ENCODE measurements at places on chromosomes 12 and 14.

- DNase-seq = no peak
Measured at GRCh38 chr14:103094406-103095209, at the start of gene EXOC3L4. Gene EXOC3L4 (plus strand): TSS chr14:103094725. CDS start chr14:103100220, 5,495 bp downstream.

- peak; percentile 3 for DNase-seq
Measured at GRCh38 chr12:42091769-42092168, 52.9 kb downstream of the GXYLT1 start.

GRCh38 chr12:103503546-103504480 is 8.0 kb upstream of the C12orf42 start:
- peak; percentile 36 for DNase-seq

DNA sequence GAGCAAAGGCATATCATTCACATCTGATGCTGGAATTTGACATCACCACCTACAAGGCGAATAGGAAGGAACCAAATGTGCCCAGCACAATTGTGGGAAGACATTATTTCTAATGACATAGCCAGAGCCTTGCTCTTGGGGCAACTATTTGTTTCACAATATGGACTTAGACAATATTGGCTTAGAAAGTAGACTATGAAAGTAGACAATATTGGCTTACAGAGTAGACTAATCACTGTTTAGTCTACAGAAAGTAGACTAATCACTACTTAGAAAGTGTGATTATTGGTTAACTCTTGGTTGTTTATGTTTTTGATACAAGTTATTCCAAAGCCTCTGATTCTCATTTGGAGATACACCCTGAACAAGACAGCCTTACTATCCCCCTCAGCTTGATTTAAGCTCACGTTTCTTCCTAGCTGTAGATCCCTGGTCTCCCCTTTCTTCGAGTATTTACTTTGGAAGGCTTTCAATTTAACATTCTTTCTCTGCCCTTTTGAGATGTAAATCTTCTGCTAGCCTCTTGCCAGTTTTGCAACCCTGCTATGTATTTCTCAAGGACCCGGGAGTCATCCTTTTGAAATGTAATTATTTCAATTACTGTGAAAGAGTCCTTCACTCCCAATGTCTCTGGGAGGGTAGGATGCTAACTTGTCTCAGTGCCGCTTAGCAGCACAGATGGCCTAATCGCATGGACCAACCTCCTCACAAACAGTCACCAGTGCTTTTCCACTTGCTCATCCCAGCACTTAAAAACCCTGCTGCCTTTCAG is 843.2 kb downstream of the GALC start:
- DNase-seq = no peak

DNA sequence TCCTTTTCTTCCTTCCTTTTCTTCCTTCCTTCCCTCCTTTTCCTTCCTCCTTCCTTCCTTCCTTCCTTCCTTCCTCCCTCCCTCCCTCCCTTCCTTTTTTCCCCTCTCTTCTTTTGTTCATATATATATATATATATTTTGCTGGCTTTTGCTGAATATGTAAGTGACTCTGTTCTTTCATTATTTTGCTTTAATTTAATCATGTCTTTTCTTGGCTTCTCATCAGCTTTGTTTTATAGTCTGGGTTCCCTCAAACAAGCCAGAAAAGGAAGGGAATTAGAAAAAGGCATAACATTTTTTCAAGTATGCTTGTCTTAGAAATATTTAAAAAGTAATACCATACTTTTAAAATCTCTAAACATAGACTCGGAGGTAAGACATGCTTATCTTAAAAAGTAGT is 219.9 kb upstream of the ATXN7L3B start:
- DNase-seq = no peak

- DNase-seq = no peak
Measured at GRCh38 chr14:50318031-50318626, 6.0 kb downstream of the DMAC2L start.

- DNase-seq = no peak
Measured at GRCh38 chr12:28144059-28144458, 46.2 kb upstream of the CCDC91 start.

GRCh38 chr14:39025810-39026627 is 77.0 kb downstream of the SEC23A start:
- no peak for DNase-seq

- DNase-seq = no peak
Measured at GRCh38 chr12:108009442-108010070, 119.5 kb upstream of the WSCD2 start.

DNA sequence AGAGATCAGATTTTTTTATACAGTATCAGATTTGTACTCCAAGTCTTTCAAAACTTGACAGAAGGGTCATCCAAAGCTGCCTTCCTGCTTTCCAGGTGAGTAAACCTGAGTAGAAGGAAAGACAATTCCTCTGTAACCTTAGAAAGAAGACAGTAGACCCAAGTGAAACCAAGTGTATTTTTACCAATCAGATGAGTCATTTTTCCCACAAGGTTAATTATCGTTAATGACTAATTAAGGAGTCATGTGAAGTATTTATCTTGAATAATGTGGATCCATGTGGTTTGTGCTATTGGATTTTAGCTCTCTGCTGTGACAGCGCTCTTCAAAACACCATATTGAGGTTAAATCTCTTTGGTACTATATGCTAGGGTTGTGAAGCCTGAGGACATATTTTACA is 74.0 kb upstream of the PELI2 start:
- DNase-seq = no peak

- no peak for DNase-seq
Measured at GRCh38 chr14:67331368-67332125, 28.1 kb downstream of the ATP6V1D start.

GRCh38 chr14:56803816-56804535 is 6.3 kb downstream of the OTX2 start:
- DNase-seq = no peak

- DNase-seq = no peak
Measured at GRCh38 chr14:68966872-68967301, 12.2 kb downstream of the ACTN1 start.

DNA sequence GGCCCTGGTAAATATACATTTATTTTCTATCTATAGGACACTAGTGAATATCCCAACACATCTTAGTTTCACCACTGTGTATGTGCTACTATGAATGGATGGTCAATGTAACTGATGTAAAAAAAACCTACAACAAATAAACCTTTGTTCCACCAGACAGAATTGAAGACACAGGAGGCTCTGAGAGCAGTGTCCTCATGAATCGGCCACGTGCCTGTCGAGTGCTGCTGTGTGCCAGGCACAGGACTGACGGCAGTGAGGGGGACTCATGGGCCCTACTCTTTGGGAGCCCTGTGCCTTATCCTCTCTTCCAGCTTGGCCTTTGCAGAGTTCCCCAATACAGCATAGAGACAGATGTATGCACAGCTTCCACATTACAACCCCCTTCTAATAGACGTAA is 18.2 kb downstream of the CINP start:
- no peak for DNase-seq

GRCh38 chr14:104235686-104236085 is 97.3 kb downstream of the KIF26A start:
- DNase-seq = no peak

GRCh38 chr12:127083008-127083949 is 1183.7 kb upstream of the TMEM132C start:
- no peak for DNase-seq

DNA sequence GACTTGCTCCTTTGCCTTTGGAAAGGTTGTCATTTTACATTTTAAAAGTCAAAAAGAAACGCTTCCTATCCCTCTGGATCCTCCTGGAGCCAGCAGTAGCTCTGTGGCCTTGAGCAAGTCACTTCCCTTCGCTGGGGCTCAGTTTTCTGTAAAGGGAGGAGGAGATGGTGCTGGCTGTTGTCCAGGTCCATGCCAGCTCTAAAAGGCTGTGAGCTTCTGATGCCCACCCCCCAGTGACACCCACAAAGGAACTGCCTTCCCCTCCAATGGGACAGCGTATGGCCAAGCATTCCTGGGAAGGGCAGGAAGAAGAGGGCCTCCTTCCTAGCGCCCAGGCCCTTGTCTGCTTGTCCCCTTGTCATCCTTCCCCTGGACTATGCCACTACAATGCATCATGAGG is 81.5 kb downstream of the NTF3 start:
- DNase-seq = no peak

DNA sequence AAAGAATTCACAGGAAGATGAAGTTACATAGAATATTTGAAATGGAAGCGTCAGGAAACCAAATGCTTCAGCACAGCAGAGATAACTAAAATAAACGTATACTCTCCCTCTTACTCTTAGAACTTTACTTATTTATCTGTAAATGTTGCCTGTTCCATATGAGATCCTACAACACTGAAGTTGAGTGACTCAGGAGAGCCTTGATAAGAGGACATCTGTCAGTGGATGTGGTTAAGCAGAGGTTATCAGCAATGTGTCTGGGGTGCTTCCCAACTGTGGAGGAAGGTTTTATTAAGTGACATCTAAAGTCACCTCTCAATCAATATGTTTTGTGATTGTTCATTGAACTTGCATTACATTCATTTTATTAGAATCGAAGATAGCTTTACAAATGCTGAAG is 81.9 kb downstream of the NEDD1 start:
- DNase-seq = no peak

- no peak for DNase-seq
Measured at GRCh38 chr12:120089796-120090195, 26.8 kb downstream of the RAB35 start.

- DNase-seq = no peak
Measured at GRCh38 chr12:79982086-79983062, 47.5 kb upstream of the PPP1R12A start.

- peak; percentile 33 for DNase-seq
Measured at GRCh38 chr14:24673534-24674203, 39.7 kb upstream of the GZMB start.

DNA sequence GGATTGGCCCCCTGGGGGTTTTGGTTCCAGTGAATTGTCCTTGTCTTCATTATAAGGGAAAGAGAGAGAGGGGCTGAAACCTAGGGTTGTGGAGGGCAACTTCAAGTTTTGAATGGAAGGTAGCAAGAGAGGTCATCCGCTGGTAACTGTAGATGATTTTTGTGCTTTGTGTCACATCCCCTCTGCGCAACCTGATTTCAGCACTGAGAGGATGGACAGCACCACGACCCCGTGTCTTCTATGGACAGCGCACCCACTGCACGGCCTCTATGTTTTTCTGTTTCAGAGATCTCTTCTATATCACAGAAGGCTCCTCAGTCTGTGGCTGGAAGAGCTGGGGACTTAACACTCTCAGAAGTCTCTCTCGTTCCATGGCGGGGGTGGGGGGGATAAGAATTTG is 127.0 kb upstream of the RPH3A start:
- DNase-seq = no peak

DNA sequence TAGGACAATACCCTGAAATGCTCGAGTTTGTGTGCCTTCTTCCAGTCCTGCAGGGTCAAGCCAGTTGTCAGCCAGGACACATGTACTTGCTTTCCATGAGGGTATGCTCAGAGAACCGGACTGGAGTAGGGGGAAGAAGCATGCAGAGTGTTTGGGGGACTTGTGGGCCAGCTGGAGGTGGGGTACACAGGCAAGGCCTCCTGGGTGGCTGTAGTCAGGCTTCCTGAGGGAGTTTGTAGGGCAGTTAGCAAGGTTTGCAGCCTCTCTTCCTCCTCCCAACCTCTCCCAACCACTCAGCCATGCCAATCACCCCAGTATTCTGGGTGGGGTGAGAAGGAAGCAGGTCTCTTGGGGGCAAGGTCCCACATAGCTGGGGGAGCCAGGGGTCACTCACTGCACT is 47.0 kb upstream of the RHOJ start:
- no peak for DNase-seq

DNA sequence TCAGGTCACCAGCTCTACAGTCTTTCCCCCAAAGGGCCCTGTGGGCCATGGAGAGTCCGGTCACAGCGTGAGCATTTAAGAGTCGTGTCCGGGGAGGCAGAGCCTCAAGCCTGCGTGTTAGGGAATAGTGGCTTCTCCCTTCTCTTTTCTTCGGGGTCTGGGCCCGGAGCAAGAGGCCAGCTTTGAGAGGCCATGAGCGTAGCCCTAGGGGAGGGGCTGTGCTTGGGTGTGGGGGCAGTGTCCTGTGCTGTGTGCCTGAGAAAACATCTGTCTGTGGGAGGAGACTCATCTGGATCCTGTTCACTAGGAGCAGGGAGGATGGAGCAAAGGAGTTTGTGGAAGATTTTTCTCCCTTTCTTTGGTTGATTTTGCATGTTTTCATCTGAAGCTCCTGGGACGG is 5.3 kb downstream of the LRP1-AS start:
- no peak for DNase-seq
